ENCODE measurements at places on chromosomes 1 and 21.

- no peak for DNase-seq
These were observed 2.0 kb downstream of the C1orf116 start for GRCh38 chr1:207030522-207031009.

- DNase-seq: no peak
These were observed 33.8 kb upstream of the RPL11 start for GRCh38 chr1:23657659-23658275.

DNA sequence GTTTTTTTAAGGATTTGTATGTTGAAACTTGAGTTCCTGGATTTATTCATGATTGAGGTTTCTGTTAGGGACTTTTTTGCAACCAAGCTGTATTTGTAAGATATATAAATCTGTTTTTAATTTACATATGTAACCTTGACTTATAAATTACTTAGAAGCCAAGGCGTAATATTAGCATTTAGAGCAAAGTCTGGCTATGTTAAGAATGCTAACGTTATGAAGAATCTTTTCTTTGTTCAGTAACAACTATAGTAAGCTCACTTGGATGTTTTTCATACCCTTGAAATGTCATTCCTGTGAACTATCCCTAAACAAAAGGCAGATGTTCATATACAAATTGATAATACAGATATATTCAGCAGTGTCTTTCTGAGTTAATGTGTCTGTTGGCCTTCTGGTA, 155.3 kb downstream of the MAGI3 start:
- DNase-seq: no peak

GRCh38 chr1:93828367-93828755, 50.6 kb downstream of the DNTTIP2 start:
- no peak for DNase-seq

GRCh38 chr1:181064702-181065101, 23.8 kb upstream of the IER5 start:
- DNase-seq: no peak

DNA sequence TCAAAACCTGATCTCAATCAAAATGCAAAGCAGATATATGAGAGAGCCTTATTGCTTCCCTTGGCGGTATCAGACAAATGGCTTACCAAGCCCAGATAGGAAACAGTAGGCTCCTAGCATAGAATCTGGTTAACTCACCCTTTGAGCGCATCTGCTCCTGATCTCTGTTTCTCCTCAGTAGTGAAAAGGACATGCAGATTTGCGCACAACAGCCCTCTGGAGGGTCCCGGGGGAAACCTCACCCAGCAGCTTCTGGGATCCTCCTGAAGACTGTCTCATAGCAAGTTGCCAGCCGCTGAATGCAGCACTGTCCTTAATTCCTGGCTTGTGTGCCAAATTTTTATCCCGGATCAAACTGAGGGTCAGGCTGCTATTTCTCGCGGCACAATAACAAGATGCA, 192.2 kb downstream of the FASLG start:
- DNase-seq: no peak

DNA sequence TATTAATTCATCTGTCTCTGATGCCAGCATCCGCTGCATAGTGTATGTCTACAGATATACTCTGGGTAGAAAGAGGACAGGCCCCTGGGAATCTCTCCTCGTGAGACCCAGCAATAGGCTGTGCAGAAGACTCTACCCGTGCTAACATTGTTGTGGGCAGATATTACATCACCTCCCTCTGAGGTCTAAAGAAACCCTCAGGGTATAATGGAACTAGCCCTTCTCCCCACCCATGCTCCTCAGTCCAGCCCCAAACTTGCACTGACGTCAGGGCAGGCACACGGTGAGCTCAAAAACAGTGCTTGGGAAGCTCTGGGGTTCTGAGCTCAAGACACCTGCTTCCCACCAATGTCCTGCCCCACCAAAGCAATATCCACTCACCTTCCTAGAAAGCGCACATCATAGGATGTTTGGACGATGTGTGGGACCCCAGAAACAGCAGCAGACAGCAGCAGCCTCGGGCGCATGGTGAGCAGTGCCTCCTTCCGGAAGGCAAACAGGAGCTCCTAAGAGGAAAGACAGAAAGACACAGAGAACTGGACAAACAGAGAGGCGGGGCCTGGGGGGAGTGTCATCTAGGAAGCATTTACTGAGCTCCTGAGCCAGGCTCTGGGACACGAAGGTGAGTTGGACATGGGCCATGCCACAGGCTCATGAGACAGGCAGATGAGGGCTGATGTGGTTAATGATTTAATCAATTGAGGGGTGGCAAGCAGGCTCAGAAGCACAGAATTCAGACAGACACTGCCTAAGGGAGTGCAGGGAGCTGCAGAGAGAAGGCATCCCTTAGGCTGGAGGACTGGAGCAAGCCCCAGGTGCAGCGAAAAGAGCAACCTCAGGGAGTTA, 4.8 kb downstream of the OVGP1 start:
- no peak for DNase-seq

DNA sequence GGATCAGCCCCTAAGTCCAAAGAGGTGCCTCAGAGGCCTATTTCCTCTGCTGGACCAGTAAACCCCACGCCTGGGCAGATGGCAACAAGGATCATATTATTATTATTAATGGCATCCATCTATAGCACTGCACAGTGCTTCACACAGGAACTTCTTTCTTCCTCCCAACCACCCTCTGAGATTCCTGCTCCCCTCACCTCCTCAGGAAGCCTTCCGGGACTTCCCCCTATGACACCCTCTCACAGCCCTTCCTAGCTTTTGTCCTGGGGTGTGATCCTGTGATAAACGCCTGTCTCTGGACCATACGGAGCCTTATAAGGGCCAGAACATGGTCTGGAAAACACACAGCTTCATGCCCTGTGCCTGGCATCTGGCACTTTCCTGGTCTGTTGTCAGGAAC, 3.2 kb downstream of the FBXO2 start:
- DNase-seq: no peak

DNA sequence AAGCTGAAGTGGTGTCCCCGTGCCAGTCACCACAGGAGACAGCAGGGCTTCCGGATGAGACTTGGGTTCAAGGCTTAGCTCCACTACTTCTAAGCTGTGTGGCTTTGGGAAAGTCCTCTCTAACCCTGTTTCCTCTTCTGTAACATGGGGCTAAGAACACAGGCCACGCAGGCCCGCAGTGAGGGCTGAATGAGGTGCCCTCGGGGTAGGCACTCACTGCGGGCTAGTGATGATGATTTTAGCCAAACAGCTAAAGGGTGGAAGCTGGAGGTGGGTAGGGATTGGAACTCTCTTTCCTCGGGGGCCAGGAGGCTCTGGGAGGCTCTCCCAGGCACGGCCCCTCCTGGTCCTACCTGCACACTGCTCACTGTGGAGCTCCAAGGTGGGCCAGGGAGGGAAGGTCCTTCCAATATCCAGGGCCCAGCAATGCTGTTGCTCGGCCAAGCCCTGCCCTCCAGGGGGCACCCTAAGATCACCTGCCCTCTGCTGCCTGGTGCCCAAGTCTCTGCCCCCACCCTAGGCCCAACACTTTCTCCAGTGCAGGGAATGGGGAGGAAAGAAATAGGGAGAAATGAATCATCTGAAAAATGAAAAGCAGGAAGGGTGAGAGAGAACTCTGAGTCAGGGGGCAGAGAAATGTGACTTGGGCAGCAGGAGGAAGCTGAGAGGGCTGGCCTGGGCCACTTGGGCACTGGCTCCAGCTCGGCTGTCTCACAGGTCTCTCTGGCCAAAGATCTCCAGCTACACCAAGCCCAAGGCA, 19.2 kb upstream of the EVA1B start:
- DNase-seq: no peak

- DNase-seq: no peak
These were observed 239.1 kb downstream of the HLX start for GRCh38 chr1:221118176-221118937.

DNA sequence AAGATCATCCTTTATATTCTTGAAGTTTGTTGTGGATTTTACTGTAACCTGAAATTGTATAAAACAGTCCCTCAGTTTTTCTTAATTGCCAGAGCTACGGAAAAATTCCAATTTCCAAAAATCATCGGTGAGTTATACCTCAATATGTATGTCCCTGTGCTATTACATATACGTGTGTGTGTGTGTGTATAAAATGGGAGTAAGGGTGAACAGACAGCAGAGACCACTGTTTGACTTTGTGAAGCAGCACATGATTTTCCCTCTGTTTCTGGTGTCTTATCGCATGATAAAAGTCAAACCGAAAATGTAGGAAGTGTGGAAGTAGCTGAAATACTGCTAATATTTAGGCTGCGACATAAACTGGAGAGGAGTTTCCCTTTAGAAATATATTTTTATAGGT, 1.2 kb downstream of the OR2T1 start:
- no peak for DNase-seq

DNA sequence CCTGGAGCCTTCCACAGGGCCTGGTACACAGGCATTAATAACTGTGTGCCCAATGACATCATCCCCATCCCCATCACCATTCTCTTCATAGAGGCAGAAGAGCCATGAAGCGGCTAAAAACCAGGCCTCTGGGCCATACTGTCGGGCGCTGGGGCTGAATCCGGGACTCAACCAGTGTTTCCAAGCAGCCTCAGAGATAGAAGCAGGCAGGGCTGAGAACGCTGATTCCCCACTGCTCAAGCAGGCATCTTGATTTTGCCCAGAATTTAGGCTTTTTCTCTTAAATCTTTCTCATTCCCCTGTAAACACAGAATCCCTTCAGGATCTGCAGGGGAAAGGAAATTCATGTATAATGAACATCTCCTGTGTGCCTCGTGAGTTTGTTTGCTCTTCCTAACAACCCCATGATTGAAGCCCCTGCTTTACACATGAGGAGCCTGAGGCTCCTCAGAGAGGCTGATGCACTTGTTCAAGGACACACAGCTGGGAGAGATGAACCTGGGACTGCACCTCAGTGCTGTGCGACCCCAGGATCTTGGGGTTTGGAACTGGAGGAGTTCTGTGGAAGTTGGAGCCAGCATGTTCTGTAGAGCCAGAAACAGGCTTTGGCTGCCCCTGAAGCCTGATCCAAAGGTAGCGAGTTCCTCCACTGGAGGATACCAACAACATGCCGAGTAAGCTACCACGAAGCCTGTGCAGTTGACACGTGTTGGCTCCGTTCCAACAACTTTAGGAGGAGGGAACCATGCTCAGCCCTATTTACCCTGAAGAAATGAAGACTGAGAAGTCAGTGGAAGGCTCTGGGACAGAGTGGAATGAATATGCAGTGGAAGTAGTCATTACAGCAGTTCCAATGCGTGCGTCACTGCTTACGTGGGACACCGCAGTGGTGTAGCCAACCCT, 55.5 kb downstream of the EDN2 start:
- no peak for DNase-seq

- DNase-seq: no peak
These were observed 1.7 kb downstream of the DR1 start for GRCh38 chr1:93347334-93347899.

DNA sequence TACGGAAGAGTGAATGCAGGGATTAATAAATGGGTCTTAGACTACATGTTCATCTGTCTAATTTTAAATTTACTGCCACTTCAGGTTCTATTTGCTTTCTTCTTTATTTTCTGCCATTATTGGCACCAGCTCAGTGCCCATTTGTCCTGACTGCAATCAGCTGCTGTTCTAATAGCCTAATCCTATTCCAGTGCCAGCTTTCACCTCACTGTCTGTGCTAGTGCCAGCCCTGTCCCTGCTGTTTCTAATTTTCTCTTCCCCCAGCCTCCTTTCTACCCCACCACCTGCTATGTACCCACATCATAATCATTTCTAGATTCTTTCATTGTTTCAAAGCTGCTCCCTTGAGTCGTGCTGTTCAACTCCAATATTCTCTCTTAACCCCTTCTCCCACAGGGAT, 86.4 kb downstream of the KCNK1 start:
- DNase-seq: no peak

DNA sequence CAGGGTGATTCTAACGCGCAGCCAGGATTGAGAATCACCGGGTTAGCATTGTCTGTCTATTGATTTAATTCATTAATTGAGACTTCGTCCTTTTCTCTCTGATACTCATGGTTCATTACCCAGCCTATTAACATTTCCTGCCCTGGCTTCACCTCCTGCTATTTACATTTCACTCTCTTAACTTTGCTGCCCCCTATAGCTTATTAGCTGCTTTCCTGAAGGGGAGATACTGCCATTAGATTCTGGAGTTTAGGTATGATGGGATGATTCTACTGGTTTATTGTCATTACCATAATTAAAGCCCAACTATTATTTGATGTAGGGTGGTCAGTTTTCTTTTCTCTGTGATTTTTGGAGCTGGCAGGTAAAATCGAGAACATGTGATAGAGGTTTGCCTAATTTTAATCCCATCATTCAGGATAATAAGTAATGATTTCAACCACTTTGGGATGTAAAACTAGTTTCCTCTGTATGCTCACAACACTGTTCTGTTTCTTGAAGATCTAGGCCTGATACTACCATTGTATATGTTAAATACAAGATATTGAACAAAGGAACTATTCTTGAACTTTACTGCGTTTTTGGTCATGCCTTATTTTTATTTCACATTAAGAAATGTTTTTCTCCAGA, 6.4 kb downstream of the PPP2R5A start:
- DNase-seq: no peak

Data from brain pericyte (primary cell).